Mesendoderm (in vitro differentiated cells): ENCODE measurements at places on chromosomes 12 and 14.

GRCh38 chr12:106188256-106188655 lies 49.5 kb upstream of the NUAK1 start:
- no peak for DNase-seq

- DNase-seq: peak; percentile 88
Measured at GRCh38 chr14:96098309-96098998, 59.3 kb downstream of the C14orf132 start.

- no peak for DNase-seq
Measured at GRCh38 chr14:79094951-79095350, 924.8 kb downstream of the NRXN3 start.

- DNase-seq: peak; percentile 68
Measured at GRCh38 chr12:78470354-78471195, 394.0 kb upstream of the SYT1 start.

GRCh38 chr12:128853600-128854197 lies 421 bp downstream of the GLT1D1 start:
- DNase-seq: peak; percentile 49

DNA sequence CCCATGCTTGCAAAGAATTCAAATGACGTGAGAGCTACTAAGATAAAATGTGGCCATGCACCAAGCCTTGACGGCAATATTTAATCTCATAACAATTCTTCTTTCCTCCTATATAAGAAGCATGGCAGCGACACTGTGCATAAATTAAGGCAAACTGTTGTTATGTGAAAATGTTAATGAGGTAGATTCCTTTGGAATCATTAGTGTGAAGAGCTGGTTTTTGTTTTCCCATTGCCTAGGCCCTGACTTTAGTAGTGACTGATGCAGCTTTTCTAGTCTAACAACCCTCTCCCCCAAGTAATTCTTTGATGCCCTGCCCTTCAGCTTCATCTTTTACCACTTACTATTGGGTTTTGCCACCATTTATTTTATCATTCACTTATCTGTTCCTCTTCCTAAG lies 10.6 kb upstream of the PSEN1 start:
- DNase-seq: peak; percentile 41

DNA sequence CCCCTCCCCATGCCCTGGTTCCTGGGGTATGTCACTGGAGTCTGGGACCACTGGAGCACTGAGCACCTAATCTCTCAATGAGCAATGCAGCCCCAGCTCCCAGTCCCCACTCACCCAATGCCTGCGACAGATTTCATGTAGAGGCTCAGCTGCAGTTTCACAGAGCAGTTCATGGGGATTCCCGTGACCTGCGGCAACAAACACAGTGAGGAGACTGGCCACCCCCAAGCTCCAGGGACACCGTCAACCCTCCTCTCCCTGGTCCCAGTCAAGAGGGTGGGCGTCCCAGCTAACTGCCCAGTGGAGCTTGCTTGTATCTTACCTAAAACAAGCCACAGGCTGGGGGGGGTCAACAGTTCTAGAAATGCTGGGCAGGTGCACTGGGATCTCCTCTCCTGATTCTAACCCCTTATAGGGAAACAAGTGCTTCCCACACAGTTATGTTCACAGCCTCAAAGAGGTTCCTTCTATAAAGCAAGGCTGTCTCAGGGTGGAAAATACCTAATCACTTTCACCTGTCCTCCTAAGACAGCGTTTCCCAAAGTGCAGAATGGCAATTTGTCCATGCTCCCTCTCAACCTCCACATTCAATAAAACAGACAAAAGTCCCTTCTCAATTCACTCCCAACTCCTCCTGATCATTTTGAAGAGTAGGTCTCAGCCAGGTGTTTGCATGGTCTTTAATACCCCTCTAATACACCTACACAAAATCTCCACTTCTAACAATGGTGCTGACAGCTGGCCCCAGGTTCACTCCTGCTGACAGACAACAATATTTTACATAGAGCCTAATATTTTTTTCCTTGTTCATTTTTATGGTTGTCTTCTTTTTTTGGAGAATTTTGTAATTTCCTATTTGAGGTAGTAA lies 68.3 kb downstream of the SCARB1 start:
- no peak for DNase-seq

DNA sequence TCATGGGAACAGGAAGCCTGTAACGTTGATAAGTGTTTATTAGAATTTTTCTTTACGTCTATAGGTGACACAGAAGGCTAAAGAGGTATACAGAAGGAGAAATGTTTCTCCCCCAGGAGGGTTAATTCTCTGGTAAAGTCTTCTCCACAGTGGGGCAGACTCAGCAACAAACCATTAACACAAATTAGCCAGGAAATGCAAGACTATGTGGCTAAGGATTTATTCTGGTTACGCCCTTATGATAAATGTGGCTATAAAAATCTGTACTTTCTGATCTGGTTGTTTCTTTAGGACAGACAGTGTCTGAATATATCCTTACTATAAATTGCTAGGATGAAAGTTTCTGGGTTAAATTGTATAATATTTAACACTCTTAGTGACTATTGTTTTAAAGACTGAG lies 423.3 kb downstream of the FLRT2 start:
- no peak for DNase-seq

DNA sequence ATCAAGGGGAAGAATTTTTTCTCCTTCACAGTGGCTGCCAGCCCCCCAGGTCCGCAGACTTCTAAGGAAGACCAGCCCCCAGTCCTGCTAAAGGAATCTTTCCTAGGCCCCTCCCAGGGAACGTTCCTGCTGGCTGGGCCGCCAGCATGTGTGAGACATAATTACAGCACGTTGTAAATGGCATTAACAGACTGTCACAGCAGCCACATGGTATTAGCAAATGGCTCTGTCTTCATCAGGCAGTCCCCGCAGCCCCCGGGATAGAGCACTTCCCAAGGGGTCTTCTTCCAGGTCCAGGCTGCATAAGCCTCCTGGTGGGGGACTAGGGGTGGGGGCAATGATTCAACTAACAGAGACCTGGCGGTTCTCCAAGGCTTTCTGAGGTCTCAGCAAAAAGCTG lies 34.9 kb upstream of the FAM222A start:
- DNase-seq: peak; percentile 86

GRCh38 chr14:30034152-30034551 lies 106.5 kb upstream of the PRKD1 start:
- peak; percentile 26 for DNase-seq

DNA sequence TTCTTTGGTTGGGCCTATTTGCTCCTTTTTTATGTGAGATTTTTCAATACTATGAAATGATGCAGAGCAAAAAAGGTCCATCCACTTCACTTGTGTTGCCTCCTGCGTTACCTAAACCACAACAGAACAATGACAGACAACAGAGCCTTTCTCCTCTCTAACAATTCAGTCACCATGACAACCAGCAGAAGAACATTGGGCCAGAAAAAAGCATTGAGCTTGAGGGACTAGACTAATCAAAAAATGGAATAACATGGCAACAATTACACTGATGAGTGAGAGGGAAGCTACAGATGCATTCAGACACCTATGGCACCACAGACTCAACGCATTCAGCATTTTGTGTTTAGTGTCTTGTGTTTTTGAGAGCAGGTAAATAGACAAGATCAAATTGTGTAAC lies 44.6 kb upstream of the PTCSC3 start:
- peak; percentile 68 for DNase-seq

DNA sequence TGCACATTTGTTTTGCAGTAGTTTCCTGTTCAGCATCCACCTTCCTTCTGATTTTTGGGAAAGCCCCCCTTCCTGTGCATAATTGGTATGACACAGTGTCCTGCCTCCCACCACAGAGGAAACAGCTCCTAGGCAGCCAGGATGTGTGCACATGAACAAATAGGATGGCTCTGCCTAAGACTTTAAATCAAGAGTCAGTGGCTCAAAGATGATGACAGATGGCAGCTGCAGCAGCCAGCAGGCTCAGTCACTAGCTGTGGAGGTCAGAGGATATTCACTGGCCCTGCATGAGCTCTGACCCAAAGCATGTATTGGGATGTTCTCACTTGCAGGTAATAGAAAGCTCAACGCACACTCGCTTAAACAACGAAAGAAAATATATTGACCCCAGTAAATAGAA lies 90.3 kb downstream of the KCNK10 start:
- no peak for DNase-seq

- DNase-seq: no peak
Measured at GRCh38 chr12:81956468-81956860, 197.3 kb upstream of the PPFIA2 start.

DNA sequence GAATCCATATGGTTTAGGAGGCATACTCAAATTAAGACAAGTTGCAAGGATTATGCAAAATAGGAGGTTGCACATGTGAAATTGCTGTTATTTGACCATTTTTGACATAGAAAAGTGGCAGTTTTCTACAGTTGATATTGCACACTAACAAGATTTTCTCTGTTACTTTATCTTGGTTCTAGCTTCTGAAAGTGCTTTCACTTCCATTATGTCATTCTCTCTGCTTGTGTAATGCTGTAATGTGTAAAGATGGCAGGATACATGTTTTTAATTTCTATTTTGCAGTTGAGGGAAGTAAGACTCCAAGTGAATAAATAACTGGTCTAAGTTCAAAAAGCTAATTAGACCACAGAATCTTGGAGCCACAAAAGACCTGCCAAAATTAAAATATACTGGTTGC lies 60.6 kb downstream of the MYRFL start:
- DNase-seq: no peak

DNA sequence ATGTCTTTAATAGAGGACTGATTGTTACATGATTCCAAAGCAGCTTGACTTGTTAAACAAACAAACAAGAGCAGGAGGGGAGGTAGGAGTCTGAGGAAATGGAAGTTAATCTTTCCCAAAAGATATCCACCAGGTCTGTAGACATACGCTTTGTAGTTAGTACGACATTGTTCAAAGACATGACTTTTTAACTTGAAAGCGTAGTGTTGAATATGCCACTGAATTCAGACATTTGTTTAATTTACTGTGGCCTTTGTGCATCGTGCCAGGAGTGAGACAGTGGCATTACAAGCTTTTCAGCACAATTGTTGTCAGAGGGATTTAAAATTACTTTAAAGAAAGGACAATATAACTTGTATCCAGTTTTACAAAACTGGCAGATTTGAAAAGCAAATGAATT lies 53.0 kb downstream of the SAV1 start:
- DNase-seq: no peak

- no peak for DNase-seq
Measured at GRCh38 chr12:91732086-91732485, 413.6 kb downstream of the BTG1 start.

- DNase-seq: no peak
Measured at GRCh38 chr14:60643141-60643462, 6.2 kb downstream of the SIX1 start.

GRCh38 chr14:79332504-79333197 lies 878.7 kb downstream of the DIO2 start:
- peak; percentile 19 for DNase-seq

DNA sequence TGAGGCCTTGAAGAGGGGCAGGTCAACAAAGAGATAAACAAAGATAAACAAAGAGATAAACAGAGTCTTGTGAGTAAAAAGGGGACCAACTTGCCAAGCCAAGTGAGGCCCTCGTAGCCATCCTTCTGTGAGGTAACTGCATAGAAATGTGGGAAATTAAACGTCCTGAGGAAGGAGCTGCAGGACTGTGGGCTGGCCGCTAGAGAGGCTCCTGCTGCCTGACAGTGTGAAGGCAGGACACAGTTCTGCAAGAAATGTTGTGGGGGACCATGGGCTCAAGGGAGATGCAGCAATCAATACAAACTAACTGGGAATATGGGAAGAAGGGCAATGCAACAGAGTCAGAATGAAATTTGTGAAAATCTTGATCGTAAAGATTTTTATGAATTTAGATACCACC lies 91.9 kb downstream of the SLC8A3 start:
- DNase-seq: peak; percentile 63

DNA sequence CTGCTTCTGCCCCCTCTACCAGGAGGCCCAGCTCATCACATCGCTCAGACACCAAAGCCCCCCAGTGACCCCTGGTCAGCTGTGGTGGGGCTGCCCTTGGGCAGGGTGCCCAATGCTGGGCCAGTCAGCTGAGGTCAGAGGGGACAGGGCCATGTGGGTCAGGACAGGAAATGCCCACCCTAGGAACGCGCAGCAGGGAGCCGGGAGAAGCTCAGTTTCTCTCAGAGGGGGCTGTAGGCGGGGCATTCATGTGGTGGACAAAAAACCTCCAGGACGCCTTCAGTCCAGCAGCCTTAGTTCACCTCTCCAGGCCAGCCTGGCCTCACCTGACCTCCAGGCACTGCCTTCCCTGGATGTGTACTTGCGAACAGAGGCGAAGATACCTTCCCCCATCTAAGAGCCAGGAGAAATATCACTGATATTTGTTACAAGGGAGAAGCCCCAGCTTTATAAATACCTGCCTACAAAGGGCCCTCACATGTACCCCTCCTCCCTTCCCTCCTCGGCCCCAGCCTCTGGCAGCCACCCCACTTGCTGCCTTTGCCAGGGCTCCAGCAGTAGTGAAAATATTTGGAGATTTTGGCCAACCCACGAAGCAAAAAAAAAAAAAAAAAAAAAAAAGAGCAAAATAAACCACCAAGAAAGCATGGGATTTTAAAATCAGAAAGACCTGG lies 41.9 kb upstream of the PLEKHG6 start:
- no peak for DNase-seq

GRCh38 chr12:61871485-61871810 lies 388.8 kb upstream of the USP15 start:
- DNase-seq: no peak

DNA sequence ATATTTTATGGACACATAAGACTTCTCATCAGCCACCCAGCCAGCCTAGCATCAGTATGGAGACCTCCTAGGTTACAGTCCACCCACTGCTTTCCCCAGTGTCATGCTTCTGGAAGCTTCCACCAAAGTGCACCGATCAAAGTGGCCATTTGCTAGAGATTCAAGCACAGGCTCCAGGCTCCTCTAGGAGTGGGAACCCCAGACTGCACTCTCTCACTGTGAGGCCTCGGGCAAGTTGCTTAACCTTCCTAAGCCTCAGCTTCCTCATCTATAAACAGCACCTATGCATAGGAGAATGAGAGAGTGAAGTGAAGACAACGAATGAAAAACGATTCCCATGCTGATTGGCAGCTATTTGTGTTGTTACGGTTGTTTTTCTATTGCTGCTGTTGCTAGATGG lies 94.4 kb downstream of the DICER1 start:
- no peak for DNase-seq

DNA sequence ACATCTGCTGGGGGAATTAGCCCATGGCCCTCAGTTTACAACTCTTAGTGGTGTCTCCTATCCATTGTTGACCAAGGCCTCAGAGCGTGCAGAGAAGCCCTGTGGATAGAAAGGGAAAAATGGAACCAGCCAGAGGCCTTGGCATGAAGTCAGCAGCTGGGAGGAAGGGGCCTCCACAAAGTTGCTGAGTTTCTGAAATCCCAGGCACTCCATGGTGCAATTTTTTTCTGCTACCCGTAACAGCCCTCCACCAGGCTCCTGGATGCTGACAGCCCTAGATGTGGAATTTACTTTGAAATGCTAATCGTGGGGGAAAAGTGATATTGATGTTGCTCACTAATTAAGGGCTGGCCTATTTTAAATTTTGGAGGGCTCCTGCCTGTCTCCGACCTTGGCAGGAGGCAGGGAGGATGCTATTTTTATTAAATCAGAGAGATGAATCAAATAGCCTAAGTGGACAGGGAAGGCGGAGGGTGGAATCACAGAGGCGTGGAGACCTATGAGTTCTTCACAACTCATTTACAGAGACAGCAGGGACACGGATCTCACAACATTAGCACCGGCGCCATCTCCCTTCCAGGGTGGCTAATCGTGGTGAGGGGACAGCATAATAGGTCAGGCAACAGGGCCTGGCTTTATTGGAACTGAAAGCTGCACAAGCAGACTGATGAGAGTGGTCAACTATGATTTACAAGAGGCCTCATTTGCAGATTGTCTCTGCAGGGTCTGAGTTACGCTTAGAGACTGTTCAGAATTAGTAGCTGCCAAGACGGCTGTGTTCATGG lies 99.8 kb upstream of the WSCD2 start:
- peak; percentile 70 for DNase-seq

- no peak for DNase-seq
Measured at GRCh38 chr12:94813314-94813713, 163.0 kb upstream of the TMCC3 start.

GRCh38 chr12:80195074-80195726 lies 95.9 kb downstream of the OTOGL start:
- DNase-seq: peak; percentile 63
